ENCODE measurements at places on chromosomes 3 and 15.

- no peak for DNase-seq
Measured at GRCh38 chr3:192929146-192929545, 11.5 kb upstream of the MB21D2 start.

GRCh38 chr3:20246662-20247061, 60.7 kb upstream of the SGO1 start:
- no peak for DNase-seq

DNA sequence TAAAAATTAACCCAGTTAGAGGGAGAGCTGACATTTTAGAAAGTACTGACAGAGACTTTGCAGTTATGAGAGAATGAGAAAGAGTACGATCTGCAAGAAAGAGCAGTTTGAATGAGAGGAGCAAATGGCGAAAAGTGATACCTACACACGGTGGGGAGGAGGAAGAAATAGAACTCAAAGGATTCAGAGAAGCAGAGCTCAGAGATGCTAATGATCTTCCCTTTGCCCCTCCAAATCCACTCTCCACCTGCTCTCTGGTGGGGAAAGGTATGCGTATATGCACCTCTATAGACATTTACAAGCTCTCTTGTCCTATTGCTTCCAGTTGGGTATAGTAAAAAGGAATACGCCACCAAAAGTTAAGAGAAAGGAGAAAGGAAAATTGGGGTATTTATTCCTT, 123.3 kb upstream of the TTC14 start:
- no peak for DNase-seq

- DNase-seq, result peak; percentile 94
Measured at GRCh38 chr3:9396301-9396631, 1.1 kb upstream of the SETD5 start.

GRCh38 chr3:1179146-1179545, 86.3 kb downstream of the CNTN6 start:
- DNase-seq, result no peak

- DNase-seq, result no peak
Measured at GRCh38 chr3:79157191-79157590, 610.6 kb downstream of the ROBO1 start.
